Astrocyte (in vitro differentiated cells and primary cell): ENCODE measurements at places on chromosomes 3 and 15.

- DNase-seq, result no peak
Measured at GRCh38 chr3:178739720-178740119, 203.5 kb downstream of the KCNMB2 start.

DNA sequence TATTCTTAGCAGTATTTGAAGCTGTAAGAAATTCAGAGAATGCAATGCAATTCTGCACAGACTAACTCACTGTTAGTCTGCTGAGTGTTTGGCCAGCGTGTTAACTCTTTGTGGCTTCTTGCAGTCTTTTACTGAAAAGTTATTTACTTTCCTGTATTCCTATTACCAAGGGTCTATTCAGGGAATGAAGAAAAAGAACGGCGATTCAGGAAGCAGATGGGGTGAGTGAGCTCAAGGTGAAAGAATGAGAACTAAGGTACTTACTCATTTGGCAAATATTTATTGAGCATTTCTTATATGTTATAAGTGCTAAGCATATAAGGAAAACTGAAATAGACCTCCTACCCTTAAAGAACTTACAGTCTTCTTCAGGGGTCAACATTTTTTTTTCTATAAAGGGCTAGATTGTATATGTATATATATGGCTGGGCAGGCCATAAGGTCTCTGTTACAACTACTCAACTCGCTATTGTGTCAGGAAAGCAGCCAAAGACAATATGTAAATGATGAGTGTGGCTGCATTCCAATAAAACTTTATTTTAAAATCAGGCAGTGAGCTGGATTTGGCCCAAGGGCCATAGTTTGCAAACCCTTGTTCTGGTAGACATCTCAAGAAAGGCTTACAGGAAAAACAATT is 271.9 kb upstream of the GADL1 start:
- peak; percentile 94 for DNase-seq

- peak; percentile 96 for DNase-seq
Measured at GRCh38 chr3:159191447-159191846, 389.6 kb downstream of the MFSD1 start.

GRCh38 chr3:100184948-100185570 is 70.8 kb upstream of the FILIP1L start:
- no peak for DNase-seq

GRCh38 chr3:32713181-32713580 is 28.2 kb downstream of the CNOT10 start:
- DNase-seq, result no peak

GRCh38 chr3:123137001-123137400 is 64.7 kb upstream of the SEC22A start:
- DNase-seq, result no peak

- no peak for DNase-seq
Measured at GRCh38 chr3:52352566-52352965, 36.4 kb downstream of the DNAH1 start.
